Upper lobe of right lung (tissue), 1 donor: ENCODE measurements at places on chromosomes 4 and X.

DNA sequence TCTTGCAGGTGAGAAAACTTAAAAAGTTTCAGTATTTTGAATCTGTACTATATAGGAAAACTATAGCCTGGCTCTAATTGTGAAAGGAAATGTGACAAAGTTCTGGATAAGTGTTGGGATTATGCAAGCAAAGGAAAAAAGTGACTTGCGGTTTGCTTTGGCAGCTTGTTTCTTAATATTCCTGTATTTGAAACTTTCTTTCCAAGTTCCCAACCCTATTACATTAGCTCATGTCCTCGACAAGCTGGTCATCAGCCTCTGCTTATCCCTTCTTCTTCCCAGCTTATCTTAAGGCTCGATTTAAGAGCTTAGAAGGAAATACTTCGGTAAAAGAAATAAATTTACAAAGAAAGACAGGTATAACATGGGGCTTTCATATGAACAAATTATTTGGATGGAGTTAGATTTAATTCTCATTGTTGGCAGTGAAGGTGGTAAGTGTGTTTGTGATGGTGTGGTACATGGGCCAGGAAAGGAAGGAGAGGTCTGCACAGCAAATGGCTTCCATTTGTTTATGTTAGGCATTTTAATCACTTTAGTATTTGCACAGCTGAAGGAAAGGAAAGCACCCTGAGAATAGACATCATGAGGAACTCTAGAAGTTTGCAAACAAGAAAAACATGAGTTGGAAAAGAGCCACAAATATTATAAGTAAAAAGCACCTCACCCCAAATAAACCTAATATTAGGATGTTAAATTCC lies 5.1 kb upstream of the MYOZ2 start:
- no peak for DNase-seq

GRCh38 chrX:23559975-23560374 lies 107.3 kb upstream of the PRDX4 start:
- no peak for DNase-seq

DNA sequence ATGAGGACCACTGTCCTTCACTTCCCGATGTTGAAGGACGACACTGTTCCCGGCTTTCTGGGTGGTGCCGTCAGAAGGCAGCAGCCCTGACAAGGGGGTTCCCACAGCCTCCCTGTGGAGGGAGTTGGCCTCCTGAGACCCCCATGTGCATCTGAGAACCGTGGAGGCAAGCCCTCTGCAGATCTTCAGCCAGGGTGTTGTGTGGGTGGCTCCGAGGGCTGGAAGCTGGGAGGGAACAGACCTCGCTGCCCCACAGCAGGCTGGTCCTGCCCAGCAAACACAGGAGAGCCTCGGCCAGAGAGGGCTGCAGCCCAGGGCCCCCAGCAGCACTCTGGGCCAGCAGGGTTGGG lies 16.2 kb downstream of the DGKQ start:
- DNase-seq: peak; percentile 61

GRCh38 chr4:187188118-187188517 lies 464.5 kb upstream of the FAT1 start:
- DNase-seq: no peak

- DNase-seq: no peak
These were observed 199.2 kb downstream of the RASL11B start for GRCh38 chr4:53061091-53061850.

DNA sequence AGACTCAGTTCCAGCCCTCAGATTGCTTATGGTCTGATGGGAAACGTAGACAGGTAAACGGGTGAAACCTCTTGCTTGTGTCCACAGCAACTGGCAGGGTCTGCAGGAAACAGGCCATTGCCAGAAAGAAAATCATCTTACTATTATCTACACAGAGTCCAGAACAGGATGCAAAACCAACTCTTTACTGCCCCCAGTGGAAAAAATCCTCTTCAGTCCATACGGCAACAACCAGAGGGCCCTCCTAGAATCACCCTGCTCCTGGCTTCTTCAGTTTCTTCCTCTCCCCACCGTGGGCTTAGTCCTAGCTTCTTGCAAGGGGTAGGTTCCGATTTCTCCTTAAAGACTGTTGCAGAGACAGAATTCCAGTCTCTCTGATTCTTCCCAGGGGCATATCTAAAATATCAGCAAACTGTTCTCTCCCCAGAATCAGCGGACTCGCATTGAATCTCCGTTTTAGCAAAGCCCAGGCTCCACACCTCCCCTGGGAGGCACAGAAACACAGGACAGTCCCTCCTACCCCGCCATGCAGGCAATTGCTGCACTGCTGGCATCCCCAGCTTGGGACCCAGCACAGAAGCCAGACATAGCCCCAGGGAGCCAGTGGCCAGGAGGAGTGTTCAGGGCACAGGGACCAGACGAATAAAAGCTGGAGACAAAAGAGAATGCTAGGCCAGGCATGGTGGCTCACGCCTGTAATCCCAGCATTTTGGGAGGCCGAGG lies 41.0 kb upstream of the SH3RF1 start:
- no peak for DNase-seq

GRCh38 chr4:89021684-89022083 lies 35.3 kb downstream of the FAM13A start:
- no peak for DNase-seq

- no peak for DNase-seq
These were observed 11.7 kb upstream of the MAP7D3 start for GRCh38 chrX:136262812-136263315.

- no peak for DNase-seq
These were observed 3.3 kb upstream of the RPS4X start for GRCh38 chrX:72280321-72280845.

GRCh38 chr4:28310926-28311325 lies 1450.3 kb downstream of the STIM2 start:
- DNase-seq: no peak

DNA sequence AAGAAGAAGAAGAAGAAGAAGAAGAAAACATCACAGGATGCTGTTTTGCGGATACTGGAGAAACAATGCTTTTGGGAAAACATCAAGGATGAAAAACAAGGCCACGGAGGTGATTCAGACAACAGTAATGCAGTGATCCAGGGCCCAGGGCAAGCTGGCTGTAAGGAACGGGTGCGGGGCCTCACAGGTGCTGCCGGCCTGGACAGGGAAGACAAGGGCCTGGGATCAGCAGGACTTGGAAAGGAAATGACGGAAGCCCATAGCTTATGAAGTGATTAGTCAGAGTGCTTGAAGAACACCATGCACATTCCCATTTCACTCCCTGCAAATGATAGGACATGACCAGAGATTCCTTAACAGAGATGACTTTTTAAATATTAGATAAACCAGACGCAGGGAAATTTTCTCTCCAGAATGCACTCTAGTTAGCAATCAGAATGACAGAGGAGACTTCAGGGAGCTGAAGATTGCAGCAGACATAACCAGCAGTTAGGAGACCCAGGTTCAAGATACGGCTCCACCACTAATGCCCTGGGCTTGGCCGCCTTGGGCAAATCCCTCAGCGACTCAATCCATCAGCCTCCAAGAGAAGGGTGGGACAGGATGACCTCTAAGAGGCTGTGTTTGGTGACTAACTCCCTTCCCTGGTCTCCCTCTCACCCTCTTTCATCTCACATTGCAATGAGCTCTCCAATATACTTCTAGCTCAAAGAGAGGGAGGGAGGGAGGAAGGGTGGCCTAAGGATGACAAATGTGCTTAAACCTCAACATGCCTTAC lies 54.1 kb downstream of the APBB2 start:
- no peak for DNase-seq

GRCh38 chr4:80500613-80501012 lies 165.1 kb downstream of the CFAP299 start:
- no peak for DNase-seq

GRCh38 chrX:139881572-139881971 lies 51.3 kb downstream of the ATP11C start:
- no peak for DNase-seq

DNA sequence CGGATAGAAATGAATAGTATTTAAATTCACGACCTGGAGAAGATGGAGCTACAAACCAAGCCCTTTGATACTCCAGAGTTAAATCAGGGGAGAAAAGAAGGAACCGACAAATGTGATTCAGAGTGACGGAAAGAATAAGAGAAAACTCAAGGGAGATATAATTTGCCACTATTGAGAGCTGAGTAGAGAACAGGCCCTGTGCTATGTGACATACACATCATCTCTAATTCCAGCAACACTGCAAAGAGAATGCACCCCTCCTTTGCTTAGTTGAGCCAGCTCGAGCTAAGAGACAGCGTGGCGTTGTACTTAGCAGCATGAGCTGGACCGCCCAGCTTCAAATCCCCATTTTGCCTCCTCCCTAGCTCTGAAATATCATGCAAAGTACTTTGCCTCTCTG lies 266.4 kb upstream of the TENM3 start:
- DNase-seq: no peak

- DNase-seq: no peak
These were observed 1136.6 kb downstream of the FAT4 start for GRCh38 chr4:126451237-126451873.

GRCh38 chrX:133838761-133839676 lies 146.4 kb downstream of the GPC3 start:
- no peak for DNase-seq

- no peak for DNase-seq
These were observed 395.9 kb upstream of the INTU start for GRCh38 chr4:127236889-127237288.

DNA sequence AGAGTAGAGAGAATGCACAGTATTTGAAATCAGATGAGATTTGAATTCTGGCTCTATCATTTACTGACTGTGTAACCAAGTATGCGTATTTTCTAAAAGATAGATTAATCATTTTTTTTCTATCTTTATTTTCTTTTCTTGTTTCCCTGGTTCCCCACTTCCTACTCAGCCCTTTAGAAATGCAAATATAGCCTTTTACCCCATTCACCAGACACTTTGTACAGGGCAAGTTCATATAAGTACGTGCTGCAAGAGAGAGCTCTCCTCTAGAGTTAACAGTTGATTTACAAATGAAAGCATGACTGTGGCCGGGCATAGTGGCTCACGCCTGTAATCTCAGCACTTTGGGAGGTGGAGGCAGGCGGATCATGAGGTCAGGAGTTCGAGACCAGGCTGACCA lies 17.8 kb upstream of the TDO2 start:
- DNase-seq: no peak

DNA sequence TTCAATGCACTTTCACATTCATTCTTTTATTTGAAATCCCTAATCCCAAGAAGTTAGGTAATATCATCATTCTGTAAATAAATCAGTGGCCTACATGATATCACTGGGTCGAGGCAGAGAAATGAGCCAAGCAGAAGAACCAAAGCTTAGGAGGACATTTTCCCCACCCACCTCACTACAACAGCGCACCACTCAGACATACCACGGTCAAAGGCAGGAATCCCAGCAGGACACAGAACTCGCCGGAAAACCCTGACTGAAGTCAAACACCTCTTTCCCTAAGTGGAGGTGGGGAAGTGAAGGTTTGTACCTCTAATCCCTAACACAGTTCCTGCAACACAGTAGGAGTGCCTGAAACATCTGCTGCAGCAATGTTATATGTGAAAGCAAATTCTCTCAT lies 21.5 kb downstream of the RELL1 start:
- DNase-seq: no peak

- DNase-seq: no peak
These were observed 15.2 kb upstream of the TXLNG start for GRCh38 chrX:16770970-16771482.

DNA sequence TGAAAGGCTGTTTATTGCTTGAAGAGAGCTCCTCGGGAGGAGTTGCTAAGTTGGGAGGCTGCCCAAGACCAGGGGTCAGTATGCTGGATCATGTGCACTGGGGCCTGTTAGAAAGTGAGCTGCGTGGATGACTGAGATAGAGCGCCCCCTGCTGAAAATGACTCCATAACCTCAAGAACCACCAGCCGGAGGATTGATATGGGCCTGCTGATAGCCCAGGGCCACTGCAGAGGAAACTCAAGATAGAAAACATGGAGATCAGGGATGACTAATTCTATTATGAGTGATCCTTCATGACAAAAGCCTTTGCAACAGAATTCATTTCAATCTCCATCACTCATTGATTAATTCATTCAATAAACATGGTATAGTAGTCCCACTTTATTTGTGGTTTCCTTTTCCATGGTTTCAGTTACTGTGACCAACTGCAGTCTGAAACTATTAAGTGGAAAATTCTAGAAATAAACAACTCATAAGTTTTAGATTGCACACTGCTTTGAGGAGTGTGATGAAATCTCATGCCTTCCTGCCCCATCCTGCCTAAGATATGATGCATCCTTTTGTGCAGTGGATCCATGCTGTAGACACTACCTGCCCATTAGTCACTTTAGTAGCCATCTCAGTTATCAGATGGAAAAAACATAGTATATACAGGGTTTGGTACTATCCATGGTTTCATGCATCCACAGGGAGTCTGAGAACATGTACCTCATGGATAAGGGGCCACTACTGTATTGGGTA lies 126.7 kb upstream of the MBNL3 start:
- DNase-seq: no peak
